ENCODE measurements at places on chromosomes 7 and 10. TPM values are rescaled to one million over a fixed set of nuclear protein-coding genes. Genes with fewer than 3 reads are reported as not detected.

Gene SORCS1
- total RNA-seq, result 83.3 TPM

Gene C7orf57
- not detected for total RNA-seq

Gene PON1
- not detected for total RNA-seq

DNA sequence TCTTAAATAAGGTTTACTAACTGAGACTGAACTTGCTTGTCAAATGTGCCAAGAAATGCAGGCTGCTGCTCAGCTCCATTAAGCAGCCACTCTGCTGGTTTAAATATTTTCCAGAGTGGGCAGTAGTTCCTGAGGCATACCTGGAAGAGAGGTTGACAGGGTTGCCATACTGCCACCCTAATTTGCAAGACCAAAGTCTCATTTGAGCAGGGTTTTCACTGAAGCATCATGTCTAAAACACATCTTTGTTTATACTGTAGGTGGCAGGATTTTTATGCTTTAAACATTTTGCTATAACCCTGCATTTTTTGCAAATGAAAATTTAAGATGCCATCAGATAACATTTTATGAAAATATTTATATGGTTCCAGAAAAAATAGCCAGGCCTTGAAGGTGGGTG is 618.0 kb upstream of the LRRTM3 start:
- no peak for DNase-seq

Gene BTBD16
- total RNA-seq, result not detected

Gene SPDYE2B
- total RNA-seq, result not detected

GRCh38 chr7:131538813-131539179 is 17.6 kb downstream of the PODXL start:
- peak; percentile 71 for DNase-seq

DNA sequence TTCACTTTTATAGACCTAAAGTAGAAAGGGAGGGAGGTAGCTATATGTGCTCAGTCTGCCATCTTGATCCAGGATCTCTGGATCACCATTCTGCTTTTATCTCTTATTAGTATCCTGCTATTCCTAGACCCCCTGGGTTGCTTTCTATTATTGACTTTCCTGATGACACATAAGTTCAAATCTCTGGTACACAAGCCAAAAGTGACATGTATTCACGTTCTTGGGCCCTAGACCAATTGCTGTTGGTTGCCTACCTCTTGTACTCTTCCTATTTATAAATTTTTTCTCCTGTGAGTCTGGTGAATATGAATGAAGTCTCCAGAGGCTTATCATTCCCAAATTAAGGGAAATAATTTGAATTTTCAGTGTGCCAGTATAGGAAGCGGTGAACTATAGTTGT is 56.9 kb downstream of the DNMBP start:
- DNase-seq, result no peak

DNA sequence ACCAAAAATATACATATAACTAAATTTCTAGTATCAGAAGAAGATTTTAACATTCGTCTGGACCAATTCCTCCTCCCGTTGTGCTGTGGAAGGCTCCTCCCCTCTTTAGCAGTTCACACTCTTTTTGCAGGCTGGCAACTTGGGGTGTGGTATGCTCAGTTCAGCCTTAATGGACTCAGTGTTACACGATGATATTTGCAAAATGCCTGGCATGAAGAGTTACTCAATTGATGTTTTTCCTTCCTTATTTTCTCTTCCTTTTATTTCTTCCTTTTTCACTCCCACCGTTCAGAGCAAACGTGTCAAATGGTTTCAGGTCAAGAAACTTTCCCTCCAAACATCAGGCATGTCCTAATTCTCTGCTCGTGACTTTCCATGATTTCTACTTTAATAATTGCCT is 248.3 kb downstream of the PHF14 start:
- DNase-seq, result no peak

Gene DBNL
- 50.9 TPM for total RNA-seq

- no peak for DNase-seq
Measured at GRCh38 chr7:157830331-157830730, 493.5 kb downstream of the DNAJB6 start.

Gene CALHM1
- total RNA-seq, result 0.07 TPM

DNA sequence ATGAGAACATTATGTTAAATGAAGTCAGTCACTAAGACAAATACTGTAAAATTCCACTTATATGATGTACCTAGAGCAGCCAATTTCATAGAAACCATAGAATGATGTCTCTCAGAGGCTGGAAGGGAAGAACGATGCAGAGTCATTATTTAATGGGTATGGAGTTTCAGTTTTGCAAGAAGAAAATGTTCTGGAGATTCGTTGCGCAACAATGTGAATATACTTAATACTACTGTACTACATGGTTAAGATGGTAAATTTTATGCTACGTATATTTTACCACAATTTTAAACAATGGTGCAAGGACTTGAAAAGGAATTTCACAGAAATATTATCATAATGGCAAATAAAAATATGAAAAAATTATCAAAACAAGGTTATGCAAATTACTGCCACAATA is 972.6 kb downstream of the KCNMA1 start:
- no peak for DNase-seq

DNA sequence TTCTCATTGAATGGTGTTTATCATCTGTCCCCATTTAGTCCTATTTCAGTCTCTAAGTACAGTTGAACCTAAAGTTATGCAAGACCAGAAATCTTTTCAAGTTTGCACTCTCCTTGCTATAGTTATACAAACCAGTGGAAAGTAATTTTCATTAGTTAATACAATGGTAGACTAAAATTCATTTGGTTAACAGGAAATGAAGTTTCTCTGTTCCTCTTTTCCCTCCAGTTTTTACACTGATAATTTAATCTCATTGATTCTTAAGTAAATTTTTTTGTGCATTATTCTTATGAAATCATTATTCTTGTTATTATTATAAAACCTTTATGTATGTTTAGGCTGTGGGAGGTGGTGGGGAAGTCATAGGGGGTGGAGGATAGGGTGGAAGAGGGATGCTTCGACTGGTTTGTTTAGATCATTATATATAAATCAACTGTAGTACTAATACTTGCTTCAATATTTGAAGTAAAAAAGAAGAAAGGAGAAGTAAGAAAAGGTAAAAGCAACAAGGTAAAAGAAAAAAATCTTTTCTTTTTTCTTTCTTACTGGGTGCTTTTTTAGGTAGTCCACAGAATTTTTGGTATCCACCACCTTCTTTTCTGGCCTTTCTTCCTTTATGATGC is 104.1 kb downstream of the GPR85 start:
- no peak for DNase-seq
